ENCODE measurements at places on chromosomes 7 and 10.

DNA sequence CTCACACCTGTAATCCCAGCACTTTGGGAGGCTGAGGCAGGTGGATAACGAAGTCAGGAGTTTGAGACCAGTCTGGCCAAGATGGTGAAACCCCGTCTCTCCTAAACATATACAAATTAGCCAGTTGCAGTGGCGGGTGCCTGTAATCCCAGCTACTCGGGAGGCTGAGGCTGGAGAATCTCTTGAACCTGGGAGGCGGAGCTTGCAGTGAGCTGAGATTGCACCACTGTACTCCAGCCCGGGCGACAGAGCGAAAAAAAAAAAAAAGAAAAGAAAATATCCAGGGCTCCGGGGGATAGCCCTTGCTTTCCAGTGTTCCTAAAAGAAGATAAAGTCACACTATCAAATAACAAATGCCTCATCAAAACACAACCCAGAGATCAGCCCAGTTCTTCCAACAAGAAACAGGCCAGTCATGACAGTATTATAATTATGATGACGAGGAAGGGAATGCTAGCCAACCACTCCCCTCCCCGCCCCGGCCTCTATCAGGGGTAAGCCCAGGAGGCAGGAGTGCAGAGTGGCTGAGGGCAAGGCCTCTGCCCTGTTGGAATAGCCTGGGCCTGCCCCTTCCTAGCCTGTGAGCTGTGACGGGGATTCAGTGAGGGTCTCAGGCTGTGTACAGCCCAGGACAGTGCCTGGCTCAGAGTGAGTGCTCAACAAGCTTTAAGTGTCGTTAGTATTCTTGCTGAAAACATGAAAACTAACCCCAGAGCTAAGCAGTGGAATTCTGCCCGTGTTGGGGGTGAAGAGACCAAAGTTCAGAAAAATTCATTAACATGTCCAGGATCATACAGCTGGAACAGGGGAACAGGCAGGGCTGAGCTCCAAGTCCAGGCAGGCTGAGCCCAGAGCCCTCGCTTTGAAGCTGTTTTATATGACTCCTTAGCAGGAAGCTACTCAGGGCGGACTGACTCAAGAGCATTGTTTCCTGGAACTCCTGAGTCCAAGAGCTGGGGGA is 54.3 kb downstream of the FAM241B start:
- DNase-seq = no peak

GRCh38 chr7:91837397-91838070 is 43.0 kb downstream of the MTERF1 start:
- DNase-seq = no peak

DNA sequence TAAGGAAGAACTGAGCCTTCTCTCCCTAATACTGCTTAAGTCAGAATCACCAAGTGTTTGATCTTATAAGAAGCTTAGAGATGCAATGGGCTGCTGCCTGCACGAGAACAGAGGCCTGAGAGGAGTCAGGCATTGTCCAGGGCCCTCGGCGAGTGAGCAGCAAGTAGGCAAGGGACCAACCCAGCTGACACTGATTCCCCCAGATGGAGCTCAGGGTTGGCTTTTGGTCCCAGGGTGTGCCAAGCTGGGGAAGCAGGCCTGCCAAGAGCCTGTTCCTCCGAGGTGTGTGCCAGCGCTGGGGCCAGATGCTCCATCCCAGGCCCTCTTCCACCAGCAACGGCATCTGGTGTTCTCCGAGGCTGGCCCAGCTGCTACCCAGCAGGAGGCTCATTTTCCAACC is 222.0 kb upstream of the ZMIZ1 start:
- DNase-seq = no peak

DNA sequence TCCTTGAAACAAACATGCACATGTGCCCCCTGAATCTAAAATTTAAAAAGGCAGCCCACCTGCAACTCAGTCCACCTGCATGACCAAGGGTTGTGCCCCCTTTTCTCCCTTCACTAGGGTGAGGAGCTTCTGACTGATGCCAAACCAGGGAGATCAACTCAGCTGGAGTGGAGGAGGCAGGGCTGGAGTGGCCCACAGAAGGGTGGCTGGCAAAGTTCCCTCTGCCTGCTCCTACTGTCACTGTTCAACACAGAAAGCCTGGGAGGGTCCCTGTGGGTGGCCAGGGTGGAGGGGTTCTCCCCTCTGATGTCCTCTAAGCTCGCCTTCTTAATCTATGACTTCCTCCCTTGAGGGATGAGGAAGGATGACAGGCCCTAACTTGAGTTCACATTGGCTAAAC is 55.7 kb upstream of the ANTXRL start:
- no peak for DNase-seq

- DNase-seq = no peak
Measured at GRCh38 chr10:67819768-67820204, 18.2 kb downstream of the DNAJC12 start.

DNA sequence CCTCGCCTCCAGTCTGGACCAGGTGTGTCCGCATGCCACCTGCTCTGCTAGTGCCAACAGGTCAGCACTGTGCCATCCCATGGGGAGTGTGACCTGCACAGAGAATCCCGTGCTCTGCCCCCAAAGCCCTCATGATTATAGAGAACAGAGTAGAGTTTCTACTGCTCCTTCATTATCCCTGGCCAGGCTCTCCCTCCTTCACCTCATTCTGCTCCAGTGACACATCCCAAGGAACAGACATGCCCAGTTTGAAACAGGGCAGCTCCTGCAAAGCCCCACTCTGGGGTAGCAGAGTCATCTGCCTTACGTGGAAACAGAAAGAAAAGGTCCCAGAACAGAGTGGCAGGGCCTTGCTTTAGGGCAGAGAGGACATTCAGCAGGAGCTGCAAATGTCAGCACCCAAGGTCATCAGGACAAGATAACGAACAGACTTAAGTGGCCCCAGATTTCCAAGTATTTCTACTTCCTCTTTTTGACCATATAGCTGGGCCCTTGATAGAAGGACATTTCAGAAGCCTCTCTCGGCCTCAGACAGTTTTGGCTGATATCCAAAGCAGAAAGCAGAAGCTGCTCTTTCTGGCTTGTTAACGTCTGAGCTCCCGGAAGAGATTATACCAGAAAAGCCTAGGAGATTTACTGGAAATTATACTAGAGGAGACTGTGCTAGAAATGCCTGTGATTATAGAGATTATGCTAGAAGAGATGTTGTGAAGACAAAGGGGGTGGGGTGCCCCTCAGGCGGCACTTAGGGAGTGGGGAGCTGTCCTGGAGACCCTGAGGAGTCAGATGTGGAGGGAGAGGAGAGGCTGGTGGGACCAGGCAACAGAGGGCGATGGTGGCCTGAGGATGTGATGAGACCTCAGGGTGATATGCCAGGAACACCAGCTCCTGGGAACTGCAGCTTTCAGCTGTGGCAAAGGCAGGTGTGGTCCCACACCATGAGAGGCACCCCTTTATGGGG is 12.6 kb downstream of the TMEM176B start:
- DNase-seq = no peak

Measured in stimulated activated CD4-positive, alpha-beta T cell treated with anti-CD3 and anti-CD28 coated beads, Interleukin-1b, Interleukin-23, amount 100 ng/mL, for 1 hour (primary cell).